ENCODE measurements at places on chromosomes 2 and 18.

GRCh38 chr18:3502650-3503049 lies 52.7 kb downstream of the TGIF1 start:
- no peak for DNase-seq

- peak; percentile 20 for DNase-seq
Measured at GRCh38 chr18:28115149-28115550, 61.8 kb downstream of the CDH2 start.

DNA sequence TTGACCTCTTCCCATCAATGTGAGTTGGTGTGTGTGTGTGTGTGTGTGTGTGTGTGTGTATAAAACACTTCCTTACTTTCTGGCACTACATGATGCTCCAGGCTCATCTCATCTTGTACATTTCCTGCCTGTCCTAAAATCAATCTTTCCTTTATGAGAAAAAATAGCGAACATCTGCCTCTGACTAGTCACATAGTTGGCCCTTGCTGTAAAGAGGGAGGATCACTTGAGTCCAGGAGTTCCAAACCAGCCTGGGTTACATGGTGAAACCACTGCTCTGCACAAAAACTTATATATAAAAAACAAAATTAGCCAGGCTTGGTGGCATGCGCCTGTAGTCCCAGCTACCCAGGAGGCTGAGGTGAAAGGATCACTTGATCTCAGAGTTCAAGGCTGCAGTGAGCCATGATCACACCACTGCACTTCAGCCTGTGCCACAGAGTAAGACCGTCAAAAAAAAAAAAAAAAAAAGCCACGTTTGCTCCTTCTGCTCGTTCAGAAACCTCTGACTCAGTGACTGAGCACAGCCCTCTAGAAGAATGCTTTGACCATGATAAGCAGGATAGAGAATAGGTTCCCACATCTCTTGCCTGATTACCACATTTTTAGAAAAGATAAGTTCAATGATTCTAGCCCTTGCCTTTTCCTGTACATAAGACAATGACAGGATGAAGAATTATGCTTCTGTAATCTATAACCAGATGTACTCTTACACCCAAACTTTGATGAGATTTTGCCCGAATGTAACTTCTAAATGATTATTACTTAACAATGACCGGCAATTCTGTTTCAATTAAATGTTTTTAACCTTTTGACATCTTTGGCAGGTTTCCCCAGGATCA lies 45.2 kb upstream of the ST3GAL5 start:
- no peak for DNase-seq

GRCh38 chr2:26314243-26314642 lies 31.7 kb upstream of the SELENOI start:
- DNase-seq: no peak

DNA sequence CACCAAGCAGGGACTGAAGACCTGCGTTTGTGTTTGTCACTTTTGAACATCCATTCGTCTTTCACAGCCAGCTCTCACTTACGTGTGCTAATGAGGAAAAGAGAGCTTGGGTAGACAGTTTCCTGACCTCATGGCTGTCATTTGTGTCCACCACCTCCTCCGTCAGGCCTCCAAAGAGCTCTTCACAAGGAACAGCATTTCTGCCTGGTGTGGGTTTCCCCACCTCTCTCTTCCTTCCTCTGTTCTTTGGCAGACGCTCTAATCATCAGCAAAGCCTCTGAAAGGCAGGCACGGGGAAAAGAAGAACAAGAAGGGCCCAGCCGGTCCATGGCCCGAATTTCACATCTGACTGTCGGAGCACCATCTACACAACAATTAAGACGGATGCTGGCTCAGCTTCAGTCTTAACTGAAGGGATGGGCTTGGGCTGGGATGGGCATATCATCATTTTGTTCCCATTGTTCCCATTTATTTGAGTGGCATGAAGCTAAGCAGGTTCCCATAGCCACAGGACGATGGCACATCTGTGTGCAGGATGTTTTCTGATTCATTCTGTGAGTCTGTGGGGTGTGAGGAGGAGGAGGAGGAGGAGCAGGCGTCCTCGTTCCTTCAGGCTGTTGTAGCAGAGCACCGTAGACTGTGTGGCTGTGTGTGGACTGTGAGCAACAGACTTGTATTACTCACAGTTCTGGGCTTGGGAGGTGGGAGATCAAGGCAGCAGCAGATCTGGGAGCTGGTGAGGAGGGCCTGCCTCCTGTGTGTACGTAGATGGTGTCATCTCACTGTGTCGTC lies 66.4 kb downstream of the TSHZ1 start:
- no peak for DNase-seq

DNA sequence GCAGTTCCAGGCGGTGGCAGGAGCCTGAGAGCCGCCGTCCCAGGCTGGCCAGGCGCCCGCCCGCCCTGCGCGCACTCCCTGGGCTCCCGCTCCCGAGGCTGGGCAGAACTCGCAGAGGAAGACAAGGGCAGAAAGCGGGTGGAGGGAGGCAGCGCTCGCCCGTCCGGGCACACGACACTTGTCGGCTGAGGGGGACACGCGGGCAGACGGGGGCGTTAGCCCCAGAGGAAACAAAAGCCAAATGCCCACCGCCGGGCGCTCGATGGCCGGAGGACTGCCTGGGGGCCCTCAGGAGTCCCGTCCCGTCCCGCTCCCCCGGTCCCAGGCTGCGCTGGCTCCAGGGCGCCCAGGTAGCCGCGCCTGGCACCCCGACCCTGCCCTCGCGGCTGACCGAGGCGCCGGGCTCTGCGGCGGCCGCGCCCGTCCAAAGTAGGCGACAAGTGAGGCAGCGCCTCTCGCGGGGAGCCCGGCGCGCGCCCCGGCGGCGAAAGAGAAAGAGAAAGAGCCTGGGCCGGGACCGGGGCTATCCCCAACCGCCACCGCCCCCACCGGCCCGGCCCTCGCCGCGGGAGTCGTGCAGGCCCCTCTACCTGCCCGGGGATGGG lies 491 bp downstream of the L3MBTL4 start:
- DNase-seq: no peak

- peak; percentile 73 for DNase-seq
Measured at GRCh38 chr2:37877457-37878315, 47.4 kb upstream of the RMDN2 start.

DNA sequence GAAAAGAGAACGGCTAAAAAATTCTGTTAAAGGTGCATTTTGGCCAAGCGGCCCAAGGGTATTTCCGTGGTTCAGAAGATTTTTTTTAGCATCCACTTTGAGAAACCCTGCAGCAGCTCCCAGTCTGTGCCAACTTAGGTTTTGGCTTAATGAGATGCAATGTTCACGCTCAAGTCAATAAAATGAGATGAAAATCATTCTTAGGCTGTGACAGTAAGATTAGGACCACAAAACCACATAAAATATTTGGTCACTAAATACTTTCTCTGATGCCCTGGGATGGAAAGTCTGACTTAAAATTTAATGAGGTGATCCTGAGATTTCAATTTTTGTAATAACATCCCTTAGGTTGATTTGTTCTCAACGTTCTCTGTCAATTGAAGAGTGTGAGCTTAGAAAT lies 74.2 kb upstream of the FHL2 start:
- no peak for DNase-seq

GRCh38 chr2:127448526-127448925 lies 30.3 kb downstream of the PROC start:
- no peak for DNase-seq
